ENCODE measurements at places on chromosomes 6 and 20.
A peak's percentile ranks its signal among the peaks of the same experiment; 100 is the strongest.

DNA sequence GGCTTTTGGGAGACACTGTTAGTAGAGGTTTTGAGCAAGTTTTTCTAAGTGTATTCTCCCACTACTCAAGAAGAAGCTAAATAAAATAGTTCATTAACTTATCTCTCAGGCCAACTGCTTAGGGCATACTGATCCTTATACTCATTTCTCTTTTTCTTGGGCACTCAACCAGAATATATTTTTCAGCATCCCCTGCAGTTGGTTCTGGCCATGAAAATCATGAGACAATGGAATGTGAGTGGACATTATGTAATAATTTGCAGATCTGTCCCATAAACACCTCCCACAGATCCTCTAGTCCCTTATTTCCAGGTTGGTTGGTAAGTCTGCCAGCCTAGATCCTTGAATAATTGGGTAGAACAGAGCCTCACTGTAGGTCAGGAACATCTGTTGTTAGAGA is 136.7 kb downstream of the AIG1 start:
- no peak for DNase-seq

- no peak for DNase-seq
Observed at GRCh38 chr6:170082531-170083187, 208.2 kb downstream of the DLL1 start.

GRCh38 chr6:52227495-52227894 is 16.8 kb downstream of the IL17F start:
- DNase-seq: no peak

GRCh38 chr20:3464166-3464565 is 6.7 kb upstream of the ATRN start:
- DNase-seq: no peak

DNA sequence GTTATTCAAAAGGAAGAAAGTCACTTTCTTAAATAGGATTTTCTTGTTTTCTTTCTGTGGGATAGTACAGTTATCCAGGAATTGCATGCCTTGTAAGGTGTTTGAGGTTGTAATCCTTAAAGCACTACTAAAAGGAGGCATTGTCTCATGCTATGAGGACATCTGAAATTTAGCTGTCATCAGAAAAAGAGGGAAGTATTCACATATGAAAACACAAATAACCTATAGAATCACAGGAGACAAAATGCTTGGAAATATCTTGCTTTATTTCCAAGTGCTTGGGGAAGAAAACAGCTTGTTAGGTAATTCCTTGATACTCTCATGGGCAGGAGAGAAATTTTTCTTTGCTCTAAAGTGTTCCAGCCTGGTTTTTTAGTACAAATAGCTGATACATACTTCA is 40.1 kb downstream of the HECA start:
- no peak for DNase-seq

DNA sequence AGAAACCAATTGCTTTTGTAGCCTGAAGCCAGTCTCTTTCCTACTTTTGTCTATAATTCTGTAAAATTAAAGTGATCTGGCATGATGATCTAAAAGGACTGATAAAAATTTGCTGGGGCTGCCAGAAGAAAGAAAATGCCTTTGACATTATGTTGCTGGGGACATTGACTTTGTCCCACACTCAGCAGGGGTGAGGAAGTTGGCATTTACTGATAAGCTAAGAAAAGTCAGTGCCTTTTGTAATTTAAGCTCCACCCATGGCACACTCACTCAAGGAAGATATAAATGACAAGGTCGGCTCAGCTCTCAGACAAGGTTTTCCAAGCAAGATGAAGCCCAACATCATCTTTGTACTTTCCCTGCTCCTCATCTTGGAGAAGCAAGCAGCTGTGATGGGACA is at the start of gene SEMG1:
Gene SEMG1 (plus strand): TSS at position 309 of the 400 bp plus-strand sequence. CDS start 21 bp downstream, at position 330.
- no peak for DNase-seq

DNA sequence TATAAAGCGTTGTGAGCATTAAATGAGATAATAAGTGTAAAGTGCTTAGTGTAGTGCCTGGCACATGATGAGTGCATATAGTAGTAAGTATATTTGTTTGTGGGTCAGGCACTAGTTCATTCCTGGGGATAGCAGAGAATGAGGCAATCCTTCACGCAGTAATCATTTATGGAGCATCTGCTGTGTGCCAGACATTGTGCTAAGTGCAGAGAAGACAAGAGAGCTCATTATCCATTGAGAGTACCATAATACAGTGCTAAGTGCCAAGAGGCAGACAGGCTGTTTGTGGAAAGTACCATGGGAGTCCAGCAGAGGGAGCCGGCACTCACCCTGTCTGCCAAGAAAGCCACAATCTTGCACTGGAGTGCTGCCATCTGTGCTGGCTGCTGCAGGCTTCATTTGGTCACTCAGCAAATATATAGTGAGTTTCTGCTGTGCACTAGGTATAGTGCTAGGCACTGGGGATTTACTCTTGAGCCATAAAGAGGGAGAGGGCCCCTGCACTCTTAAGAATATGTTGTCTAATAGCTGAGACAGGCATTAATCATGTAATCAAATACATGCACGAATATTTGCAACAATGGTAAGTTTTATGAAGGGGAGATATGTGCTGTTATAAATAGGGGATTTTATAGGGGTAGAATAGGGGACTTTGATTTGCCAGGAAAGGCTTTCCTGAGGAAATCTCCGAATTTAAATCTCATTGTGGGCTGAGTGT is 12.9 kb upstream of the MROH8 start:
- peak; percentile 75 for DNase-seq

DNA sequence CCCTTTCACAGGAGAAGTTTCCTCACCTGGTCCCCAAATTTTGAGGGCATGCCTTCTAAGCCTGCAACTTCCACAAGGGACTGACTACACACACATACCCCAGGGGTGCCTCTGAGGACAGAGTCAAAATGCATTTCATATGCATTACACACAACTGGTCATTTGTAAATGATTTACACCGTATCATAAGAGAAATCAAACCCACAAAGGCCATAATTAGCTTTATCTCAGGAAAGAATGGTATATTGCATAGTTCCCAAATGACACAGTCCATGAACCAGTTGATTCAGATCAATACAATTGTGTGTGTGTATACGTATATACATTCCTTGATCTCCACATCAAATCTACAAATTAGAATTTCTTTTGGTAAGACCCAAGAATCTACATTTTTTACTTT is 203.3 kb upstream of the PRDM1 start:
- DNase-seq: no peak

DNA sequence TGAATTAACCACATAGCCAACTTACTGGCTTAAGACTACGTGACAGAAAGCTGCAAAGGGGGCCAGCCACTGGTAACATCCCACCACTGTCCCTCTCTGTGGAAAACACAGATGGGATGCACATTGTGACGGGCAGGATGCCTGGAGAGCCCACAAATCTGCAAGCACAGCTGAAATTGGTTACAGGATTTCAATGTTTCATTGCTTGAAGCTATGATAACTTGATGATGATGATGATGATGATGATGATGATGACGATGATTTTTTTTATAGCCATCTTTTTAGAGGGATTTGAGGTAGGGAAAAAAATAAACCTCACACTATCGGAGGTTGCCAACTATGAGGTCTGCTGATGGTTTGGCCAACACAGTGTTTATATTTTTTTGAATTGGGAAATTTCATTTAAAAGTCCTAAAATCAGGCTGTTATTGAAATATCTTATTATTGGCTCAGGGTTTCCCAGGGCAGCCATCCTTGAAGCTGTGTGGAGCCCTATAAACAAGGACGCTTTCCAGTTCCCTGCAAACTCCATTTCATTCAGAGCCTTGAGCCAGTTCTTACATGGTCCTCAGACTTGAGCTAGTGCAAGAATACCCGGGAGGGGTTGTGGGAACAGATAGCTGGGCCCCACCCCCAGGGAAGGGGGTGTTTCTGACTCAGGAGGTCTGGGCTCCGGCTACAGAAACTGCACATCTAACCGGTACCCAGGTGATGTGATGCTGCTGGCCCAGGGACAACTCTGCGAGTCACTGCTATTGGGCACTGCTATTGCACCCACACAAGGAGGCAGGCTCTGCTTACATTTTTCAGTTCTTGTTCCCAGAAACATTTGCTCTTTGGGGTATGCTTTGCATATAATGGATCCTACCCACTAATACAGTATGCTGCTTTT is 27.1 kb downstream of the BCAS1 start:
- DNase-seq: peak; percentile 14

DNA sequence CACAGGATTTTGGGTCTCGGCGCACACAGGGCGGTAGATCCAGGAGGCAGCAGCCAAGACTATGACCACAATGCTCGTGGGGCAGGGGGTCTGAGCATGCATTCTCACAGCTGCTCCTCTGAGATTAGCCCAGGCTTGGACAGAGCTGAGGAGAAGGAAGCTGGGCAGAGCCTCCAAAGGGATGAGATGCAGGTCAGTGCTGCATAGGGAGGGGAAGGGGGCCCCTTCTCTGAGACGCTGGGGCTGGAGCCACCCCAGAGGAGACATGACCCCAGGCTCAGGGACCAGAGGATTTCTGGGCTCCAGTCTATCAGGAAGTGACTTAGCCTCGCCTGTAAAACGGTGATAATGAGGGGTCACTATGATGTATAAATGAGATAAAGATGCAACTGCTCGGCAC is 93.9 kb downstream of the BFSP1 start:
- no peak for DNase-seq

- no peak for DNase-seq
Observed at GRCh38 chr6:111662794-111663593, 57.3 kb upstream of the TRAF3IP2 start.

- no peak for DNase-seq
Observed at GRCh38 chr6:158213925-158214674, 46.0 kb downstream of the GTF2H5 start.

DNA sequence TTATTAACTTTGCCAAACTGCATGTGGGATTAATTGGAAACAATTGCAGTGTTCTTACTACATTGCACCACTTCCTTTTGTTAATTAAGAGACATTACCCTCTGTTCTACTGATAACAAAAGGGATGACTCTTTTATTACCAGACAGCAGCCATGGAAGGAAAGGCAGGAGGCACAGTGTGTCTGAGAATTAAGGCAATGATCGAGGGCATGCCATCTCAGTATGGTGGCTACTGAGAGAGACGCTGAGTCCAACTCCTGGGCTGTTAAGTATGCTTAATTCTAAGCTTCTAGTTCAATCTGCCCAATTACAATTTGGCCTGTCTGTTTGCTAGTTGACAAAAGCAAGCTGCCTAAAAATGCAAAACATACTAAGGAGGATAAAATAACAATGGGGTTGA is 227.4 kb downstream of the PHACTR1 start:
- no peak for DNase-seq
